Stimulated activated CD4-positive, alpha-beta T cell treated with anti-CD3 and anti-CD28 coated beads, Interleukin-1b, Interleukin-23, amount 100 ng/mL, for 1 hour (primary cell): ENCODE measurements at places on chromosomes 7 and 10.

DNA sequence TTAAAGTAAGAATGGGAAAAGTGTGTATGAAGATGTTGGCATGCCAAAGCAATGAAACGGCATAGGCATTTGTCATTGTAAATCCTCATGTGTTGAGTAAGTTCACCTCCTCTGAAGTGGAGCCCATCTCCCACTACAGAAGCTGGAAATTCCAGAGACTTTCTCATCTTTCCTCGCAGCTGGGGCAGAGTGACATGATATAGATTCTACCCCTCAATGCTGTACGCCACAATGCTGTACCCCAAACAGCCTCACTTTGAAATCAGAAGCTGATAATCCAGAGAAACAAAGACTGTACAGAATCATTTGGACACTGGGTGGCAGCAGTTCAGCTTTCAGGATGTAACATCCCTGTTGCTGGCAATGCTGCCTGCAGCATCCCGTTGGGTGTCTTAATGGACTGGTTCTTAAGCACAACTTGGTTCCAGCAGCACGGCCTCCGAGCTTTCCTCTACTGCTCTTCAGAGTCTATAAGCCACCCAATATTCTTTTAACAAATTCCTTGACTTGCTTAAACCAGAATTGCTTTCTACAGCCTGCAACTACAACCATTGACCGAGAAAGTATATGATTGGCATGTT lies 18.8 kb downstream of the ZC3HAV1L start:
- DNase-seq, result peak; percentile 32

GRCh38 chr7:73885975-73886798 lies 25.2 kb downstream of the TMEM270 start:
- DNase-seq, result no peak

- no peak for DNase-seq
These were observed 37.8 kb downstream of the DNAJB12 start for GRCh38 chr10:72316748-72317435.

DNA sequence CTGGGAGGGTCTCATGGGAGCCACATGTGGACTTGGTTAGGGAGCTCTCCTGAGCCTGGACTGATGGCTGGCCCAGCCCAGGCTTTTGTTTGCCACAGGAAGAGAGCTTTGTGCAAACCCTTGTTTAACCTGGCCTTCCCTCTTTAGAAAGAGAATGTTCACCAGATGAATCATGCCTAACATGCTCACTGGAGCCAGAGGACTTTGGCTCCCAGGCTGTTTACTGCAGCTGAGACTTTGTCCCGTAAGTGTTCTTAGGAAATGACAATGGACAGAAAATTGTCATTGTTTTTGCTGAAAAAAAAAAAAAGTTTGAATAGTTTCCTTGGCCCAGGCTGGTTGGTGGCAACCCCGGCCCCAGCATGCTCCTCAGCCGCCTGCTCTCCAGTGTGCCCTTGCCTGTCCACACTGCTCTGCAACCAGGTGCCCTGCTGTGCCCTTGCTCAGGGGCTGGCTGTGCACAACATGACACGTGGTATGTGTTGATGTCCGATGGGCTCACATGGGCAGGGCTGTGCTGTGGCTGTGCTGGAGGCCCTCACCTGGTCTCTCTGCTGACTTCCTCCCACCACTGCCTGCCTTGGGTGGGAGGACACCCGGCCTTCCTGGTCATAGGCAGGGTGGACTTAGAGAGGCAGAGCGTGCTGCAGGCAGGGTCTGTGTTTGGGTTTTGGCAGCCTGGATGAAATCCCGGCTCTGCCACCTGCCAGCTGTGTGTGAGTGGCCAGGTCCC lies 215.3 kb upstream of the ZNF32 start:
- no peak for DNase-seq

GRCh38 chr7:29883462-29884398 lies 77.4 kb downstream of the WIPF3 start:
- DNase-seq, result no peak

DNA sequence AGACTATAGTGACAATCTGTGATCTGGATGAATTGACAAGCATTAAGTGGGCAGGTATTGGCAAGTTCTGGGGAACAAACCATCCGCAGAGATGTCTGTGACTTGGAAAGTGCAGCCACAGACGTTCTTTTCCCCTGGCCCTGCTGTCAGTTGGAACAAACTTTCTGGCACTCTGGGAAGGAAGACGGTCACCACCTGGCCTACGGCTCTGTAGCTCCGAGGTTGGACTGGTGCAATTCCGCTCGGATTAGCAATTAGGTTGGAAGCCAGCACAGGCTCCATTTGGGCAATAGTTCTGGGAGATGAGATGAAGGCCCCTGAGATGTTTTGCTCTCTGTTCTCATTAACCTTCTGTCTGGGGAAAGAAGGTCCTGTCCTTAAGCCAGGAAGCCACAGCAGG lies 437.5 kb downstream of the CALN1 start:
- DNase-seq, result no peak
